ENCODE measurements at places on chromosomes 7 and 10.

DNA sequence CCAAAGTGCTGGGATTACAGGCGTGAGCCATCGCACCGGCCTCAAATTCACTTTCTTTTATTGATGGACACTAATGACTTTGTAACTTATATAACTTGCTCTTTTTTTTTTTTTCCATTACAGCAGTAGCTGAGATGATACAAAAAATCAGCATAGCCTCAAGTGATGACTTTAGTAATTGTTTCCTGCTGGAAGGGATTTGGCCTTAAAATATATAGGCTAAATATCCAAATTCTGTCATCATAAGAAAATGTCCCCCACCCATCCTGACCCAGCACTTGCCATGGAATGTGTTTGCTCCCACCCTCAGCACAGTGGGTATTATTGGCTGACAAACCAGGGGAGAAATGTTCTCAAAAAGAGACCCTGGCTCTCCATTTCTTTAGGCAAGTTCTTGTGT is 1264.1 kb upstream of the AUTS2 start:
- no peak for DNase-seq

GRCh38 chr10:112229096-112229495 is 45.5 kb upstream of the GPAM start:
- DNase-seq, result no peak

- no peak for DNase-seq
Observed at GRCh38 chr7:36762394-36762793, 38.1 kb upstream of the AOAH start.

- peak; percentile 4 for DNase-seq
Observed at GRCh38 chr10:67772894-67773511, 65.0 kb downstream of the DNAJC12 start.

GRCh38 chr10:89503652-89504370 is 31.6 kb downstream of the SLC16A12 start:
- no peak for DNase-seq

DNA sequence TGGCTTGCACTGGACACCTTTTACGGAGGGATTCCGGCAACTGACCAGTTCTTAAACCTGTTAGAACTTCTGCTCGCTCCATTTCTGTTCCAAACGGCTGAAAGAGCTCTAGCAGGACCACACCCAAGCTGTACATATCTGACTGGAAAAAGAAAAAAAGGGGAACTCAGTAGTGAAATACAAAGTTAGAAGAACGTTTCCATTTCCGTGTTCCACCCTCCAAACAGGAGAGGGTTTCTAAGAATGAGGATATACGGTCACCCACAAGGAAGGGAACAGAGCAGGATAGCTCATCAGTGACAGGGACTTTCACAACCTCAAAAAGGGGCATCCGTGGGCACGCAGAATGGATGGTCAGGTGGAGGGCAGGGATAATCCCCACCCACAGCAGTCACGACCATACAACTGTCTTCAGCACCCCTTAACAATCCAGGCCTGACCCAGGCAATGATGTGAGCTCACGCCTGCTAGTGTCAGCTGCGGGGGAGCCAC is 4.3 kb upstream of the ANKRD61 start:
- DNase-seq, result peak; percentile 57

GRCh38 chr10:59687657-59688056 is 22.0 kb downstream of the SLC16A9 start:
- DNase-seq, result no peak

- DNase-seq, result no peak
Observed at GRCh38 chr10:101832325-101832771, 11.3 kb downstream of the KCNIP2 start.

DNA sequence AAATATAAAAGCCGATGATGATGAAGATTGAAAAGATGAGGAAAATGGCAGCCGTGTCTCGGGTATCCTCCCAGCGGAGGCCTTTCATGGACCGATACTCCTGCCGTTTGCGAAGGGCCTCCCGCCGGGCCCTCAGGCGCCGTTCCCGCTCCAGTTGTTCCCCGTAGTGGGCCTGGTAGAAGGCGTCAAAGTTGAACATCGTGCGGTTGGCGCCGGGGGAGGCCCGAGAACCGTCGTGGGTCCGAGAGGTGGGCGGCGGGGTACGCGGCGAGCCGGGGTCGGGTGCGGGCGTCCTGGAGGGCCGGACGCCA is 553 bp downstream of the DNAJC30 start:
- DNase-seq, result no peak
